ENCODE measurements at places on chromosomes 3 and 15.

GRCh38 chr3:166889241-166889640, 490.9 kb downstream of the ZBBX start:
- DNase-seq, result no peak

DNA sequence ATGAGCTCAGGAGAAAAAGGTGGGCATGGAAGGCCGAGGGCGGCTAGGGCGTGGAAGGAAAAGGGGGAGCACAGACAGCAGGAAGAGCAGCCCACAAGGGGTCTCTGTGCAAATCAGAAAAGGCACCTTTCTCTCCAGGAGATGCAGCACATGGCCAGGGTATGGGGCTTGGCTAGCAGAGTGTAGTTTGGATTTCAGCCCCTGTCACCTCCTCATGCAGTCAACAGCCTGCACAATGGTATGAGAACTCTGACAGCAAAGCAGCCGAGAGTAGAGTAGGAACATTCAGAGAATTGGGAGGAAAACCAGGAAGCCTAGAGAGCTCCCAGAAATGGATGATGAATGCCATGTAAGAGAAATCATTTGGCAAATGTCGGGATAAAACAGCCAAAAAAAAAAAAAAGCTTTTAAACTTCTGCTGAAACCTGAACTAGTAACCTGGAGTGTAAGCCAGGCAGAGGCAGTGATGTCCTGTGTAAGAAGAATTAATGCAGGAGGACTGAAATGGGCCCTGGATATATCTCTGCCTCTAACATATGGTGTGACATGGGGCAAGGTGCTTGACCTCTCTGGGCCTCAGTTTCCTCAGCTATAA, 25.7 kb downstream of the FSTL1 start:
- DNase-seq, result no peak

DNA sequence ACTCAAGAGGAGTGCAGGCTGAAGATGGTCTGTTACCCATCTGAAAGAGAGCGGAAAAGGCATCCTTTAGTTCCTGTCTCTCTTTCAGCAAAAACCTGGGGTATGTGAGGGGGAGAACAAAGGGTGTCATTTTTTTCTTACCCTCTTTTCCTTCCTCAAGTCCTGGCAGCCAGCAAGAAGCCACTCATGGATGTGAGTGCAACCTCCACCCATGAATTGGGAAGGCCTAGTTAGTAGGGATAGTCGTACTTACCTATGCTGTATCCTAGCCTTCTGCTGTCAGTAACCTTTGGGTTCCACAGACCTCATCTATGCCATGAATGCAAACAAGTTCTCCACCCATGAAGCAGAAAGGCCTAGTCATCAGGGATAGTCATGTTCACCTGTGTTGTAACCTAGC, 472.8 kb downstream of the ZIC1 start:
- no peak for DNase-seq

DNA sequence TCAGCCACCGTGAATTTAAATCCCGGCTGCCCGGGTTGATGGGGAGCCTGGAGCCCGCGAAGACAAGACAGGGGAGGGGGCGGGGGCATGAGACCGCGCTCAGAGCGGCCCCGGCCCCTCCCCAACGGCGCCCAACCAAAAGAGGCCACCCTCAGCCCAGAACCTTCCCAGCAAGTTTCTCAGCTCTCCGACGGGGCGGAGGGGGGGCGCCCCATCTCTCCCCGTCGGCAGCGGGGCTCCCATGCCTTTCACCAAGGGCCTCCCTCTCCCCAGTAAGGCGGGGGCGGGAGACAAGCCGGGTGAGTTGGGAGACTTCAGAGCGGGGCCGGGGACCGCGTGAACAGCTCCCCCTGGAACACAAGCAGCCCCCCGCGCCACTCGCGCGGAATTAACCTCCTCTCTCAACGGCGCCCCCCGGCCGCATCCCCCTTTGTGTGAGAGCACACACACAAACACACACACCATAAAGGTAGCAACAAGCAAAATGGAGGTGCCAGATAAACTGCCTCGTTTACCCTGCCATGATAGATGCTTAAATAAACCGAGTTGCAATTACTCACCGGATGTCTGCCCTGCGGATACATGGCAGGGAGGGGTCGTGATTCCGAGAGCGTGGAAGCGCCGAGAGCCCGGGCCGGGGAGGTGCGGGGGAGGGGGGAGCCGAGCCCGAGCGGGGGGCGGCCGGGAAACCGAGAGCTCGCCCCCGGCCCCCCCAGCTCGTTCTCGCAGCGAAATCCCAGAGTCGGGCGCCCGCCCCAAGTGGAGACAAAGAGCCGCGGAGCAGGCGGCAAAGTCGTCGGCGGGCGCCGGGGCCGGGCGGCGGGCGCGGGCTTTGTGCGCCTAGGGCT, 1.3 kb downstream of the TLE3 start:
- DNase-seq, result peak; percentile 29

GRCh38 chr3:184371570-184372018, 6.4 kb downstream of the THPO start:
- DNase-seq, result peak; percentile 82

- DNase-seq, result no peak
These were observed 257.9 kb upstream of the ALCAM start for GRCh38 chr3:105108823-105109222.

DNA sequence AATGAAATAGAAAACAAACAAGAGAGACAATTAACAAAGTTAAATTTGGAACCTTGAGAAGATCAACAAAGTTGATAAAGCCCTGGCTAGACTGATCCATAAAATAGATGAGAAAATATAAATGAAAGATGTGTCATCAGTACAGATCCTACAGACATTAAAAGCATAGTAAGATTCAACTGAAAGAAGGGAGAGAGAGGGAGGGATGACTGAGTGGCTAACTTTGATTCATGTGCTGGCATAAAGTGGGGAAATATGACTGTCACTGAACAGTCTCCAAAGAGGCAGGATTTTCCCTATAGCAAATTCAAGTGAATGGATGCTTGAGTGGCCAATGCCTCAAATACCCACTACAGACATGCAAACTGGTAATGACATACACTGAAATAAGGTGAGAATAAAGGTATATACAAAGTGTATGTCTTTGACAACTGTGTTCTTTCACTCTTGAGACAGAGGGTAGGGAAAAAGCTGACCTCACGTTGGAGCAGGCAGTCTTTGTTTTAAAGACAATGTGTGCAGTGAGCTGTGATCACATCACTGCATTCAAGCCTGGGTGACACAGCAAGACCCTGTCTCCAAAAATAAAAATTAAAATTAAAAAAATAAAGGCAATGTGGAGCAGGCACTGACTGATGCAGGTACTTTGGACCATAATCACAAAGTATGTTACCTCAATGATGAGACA, 35.9 kb upstream of the CHD2 start:
- no peak for DNase-seq

DNA sequence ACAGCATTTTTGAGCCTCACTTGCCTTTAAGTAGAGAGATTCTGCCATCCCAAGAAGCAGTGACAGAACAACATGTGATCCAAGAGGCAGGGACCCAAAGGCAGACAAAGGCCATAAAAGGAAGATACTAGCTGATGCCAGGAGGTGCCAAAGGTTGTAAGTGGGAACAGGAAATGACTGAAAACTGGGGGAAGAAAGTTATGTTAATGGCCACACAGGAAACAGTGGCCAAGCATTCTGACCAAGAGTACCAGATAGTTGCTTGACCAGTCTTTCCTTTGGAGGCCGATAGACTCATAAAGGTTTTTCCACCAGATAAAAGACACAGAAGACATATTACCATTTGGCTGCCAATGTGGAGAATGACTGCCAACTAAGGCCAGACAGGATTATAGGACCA, 274.5 kb upstream of the PEX5L start:
- no peak for DNase-seq

GRCh38 chr15:35058534-35059054, 26.5 kb downstream of the NANOGP8 start:
- no peak for DNase-seq

DNA sequence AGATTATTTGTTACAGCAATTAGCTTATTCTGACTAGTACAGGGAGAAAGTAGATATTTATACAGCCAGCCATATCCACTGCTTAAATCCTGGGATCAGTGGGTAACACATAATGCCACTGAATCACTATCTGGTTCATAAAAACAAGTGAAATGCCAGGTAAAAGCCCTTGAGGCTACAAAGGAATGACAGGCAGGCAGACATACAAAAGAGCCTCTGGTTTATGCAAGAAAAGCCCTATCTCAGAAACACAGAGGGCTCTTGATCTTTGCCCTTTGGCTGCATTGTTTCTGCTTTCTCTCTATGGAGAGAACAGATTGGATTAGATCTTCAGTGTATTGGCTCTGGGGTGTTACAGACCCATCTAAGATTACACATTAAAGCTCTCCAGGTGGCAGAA, 115.4 kb upstream of the GADL1 start:
- DNase-seq, result no peak

- no peak for DNase-seq
These were observed 39.9 kb upstream of the TNFAIP8L3 start for GRCh38 chr15:51134416-51135199.

GRCh38 chr3:42520336-42520735, 17.9 kb downstream of the VIPR1 start:
- no peak for DNase-seq

- no peak for DNase-seq
These were observed 42.5 kb downstream of the TKT start for GRCh38 chr3:53213276-53213675.

DNA sequence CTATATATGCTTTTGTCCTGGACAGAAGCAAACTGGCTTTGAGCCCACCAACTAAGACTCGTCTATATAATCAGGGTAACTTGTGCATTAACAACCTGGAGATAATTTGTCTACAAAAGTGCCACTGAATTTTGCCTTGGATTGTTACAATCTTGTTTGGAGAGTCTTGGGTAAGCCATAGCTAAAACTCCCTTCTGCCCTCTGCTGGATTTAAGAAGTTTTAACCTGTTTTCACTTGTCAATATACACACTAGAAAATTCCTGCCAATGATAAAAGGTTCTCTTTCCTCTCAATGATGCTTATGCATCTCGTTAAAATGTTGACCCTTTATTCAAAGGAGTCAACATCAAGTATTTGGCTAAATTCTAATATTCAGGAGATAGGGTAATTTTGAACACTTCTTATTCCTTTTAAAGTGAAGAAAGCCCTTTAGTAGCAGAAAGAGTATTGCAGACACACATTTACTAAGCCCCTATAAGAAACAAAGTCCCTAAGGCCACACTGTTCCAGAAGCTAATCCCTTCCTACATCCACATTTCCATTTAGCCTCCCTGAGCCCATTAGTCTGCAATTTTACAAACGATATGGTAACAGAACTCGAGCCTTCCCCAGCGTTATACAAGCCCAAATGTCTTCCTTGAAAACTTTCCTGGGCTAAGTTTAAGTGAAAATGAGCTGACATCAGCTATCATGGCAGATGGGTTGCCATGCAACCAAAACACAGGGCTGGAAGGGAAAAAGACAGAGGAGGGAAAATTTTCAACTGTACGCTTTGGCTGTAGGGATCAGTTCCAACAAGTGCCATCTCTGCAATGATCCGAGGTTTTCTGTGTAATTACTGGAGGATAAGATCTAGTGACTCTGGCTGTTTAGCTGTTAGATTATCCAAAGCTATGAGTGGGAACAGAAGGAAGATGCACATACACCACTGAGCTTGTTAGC, 75.9 kb upstream of the FGF12 start:
- no peak for DNase-seq

DNA sequence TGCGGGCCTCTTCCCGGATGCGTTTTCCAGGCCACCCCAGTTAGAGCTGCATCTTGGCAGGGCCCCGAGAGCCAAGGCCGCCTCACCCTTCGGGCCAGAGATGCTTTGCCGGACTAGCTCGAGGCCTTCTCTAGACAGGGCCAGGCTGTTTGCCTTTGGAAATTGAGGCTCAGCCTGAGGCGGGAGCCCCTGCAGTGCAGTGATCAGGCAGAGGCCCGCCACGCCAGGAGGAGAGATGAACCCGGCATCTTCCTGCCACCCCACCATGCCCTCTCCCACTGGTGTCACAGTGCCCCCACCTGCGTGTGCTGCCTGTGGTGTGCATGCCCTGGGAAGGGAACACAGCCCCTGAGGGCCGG, 8.9 kb upstream of the ROPN1B start:
- no peak for DNase-seq

DNA sequence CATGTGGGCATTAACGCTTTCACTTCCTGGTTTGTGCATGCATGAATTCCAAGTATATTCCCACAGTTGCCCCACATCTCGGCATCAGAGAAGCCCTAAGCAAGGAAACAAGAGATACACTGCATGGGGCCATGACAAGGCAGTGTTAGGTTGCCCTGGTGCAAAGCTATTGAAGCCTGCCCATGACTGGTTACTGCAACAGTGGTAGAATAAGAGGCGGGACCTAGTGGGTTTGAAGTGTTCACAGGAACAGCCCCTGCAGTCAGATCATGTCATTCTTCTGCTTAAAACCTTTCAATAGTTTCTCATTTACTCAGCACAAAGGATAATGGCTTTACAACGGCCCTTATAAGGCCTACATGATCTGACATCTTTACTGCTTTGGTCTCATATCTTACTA, 80.9 kb upstream of the TOPAZ1 start:
- DNase-seq, result no peak

- peak; percentile 25 for DNase-seq
These were observed 1.0 kb downstream of the PDE12 start for GRCh38 chr3:57557085-57557537.

GRCh38 chr3:27224197-27224596, 145.0 kb downstream of the NEK10 start:
- DNase-seq, result no peak

- DNase-seq, result no peak
These were observed 16.9 kb downstream of the ICE2 start for GRCh38 chr15:60462027-60462426.

- DNase-seq, result no peak
These were observed 19.5 kb downstream of the ARIH2 start for GRCh38 chr3:48938156-48938555.

GRCh38 chr3:23542079-23542478, 263.7 kb upstream of the UBE2E1 start:
- DNase-seq, result no peak

GRCh38 chr3:39208463-39209055, 16.2 kb upstream of the XIRP1 start:
- no peak for DNase-seq

GRCh38 chr3:188088948-188089685, 64.8 kb upstream of the LPP start:
- no peak for DNase-seq

DNA sequence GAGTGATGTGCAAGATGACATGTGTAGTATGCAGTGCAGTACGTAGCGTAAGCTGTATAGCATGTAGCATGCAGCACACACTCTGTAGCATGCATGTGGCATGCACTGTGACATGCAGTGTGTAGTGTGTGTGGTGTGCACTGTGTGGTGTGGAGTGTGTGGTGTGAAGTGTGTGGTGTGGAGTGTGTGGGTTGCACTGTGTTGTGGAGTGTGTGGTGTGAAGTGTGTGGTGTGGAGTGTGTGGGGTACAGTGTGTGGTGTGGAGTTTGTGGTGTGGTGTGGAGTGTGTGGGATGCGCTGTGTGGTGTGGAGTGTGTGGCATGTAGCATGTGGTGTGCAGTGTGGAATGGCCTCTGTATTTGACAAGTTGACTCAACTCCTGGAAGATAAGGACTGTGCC, 39.2 kb downstream of the ROPN1B start:
- DNase-seq, result no peak

DNA sequence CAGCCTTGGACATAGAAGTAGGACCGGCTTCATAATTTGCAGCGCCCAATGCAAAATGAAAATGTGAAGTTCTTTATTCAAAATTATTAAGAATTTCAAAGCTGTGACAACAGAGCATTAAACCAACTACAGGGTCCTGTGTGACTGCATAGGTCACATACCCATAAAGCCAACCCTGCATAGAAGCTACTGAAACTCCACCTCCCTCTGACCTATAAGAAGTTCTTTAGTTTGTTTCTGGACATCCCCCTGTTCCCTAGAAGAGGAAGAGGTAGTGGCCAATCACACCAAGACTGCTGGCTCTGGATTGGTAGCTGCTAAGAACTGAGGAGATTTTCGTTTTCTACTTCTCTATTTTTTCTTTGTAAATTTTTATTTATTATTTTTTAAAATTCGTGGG, 9.0 kb upstream of the SELENOT start:
- no peak for DNase-seq
